GM12878 (cell line): ENCODE measurements at places on chromosomes 7 and 10. TPM values are rescaled to one million over a fixed set of nuclear protein-coding genes. Genes with fewer than 3 reads are reported as not detected.

- H3K36me3 ChIP-seq = no peaks in the 10 kb centered on the region
- no peaks in the 10 kb centered on the region for H3K27me3 ChIP-seq
- no peak overlapping the region for H3K4me3 ChIP-seq
- H3K27ac ChIP-seq = no peak overlapping the region
- H3K4me1 ChIP-seq = no peaks in the 10 kb centered on the region
- no peak for DNase-seq
These were observed 87.8 kb downstream of the ADCY1 start for GRCh38 chr7:45662018-45662417.

DNA sequence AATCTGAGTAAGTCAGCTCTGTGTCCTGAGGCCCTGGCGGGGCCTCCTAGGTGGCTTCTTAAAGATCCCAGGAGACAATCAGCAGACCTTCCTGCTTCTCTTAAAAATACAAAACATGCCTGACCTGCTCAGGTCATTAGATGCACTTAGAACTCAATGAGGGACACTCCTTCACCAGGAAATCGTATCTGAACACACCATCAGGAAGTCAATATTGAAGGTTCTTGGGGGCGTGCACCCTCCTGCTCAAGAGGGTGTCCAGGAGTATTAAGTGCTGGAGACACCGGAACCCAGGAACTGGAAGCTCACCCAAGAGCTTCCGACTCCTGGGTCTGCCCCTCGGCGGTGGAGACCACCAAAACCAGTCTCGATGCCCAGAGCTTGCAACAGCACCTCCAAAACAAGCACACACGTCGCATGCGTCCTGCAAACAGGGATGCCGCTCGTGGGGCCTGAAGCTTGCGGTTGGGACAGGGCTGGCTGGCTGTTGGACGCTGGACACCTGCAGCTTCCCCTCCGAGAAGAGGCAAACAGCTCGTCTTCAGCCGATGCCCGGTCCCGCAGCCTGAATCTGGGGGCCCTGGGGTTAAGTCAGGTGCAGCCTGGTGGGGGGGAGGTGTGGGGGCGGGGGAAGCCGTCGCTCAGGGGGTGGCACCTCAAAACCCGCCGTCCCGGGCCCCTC is 803 bp downstream of the RAPGEF5 start:
- no peaks in the 10 kb centered on the region for H3K27me3 ChIP-seq
- H3K4me3 ChIP-seq = peak overlapping the region; percentile 90
- DNase-seq = no peak
- no peak overlapping the region for H3K27ac ChIP-seq
- H3K36me3 ChIP-seq = no peaks in the 10 kb centered on the region
- H3K4me1 ChIP-seq = peaks cover 9% of the 10 kb centered on the region; the same call in 1 of the 2 replicates

DNA sequence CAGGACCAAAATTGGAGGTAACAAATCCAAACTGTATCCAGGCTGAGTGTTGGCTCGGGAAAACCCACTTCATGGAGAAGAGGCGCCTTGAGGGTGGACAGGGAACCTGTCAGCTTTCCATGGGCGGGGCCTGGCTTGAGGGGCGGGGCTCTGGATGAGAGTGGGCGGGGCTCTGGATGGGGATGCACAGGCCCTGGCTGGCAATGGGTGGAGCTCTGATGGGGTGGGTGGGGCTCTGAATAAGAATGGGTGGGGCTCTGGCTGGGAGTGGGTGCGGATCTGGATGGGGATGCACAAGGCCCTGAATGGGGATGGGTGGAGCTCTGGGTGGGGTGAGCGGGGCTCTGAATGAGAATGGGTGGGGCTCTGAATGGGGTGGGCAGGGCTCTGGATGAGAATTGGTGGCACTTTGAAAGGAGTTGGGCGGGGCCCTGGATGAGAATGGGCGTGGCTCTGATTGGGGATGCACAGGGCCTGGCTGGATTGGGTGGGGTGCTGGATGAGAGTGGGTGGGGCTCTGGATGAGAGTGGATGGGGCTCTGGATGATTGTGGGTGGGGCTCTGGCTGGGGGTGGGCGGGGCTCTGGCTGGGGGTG is 96.6 kb upstream of the NPTX2 start:
- no peaks in the 10 kb centered on the region for H3K36me3 ChIP-seq
- no peaks in the 10 kb centered on the region for H3K4me1 ChIP-seq
- no peak overlapping the region for H3K4me3 ChIP-seq
- no peaks in the 10 kb centered on the region for H3K27me3 ChIP-seq

GRCh38 chr7:37719077-37719476 is 35.5 kb downstream of the GPR141 start:
- H3K36me3 ChIP-seq = no peaks in the 10 kb centered on the region
- H3K27ac ChIP-seq = no peak overlapping the region
- peaks cover 8% of the 10 kb centered on the region for H3K4me1 ChIP-seq
- H3K4me3 ChIP-seq = no peak overlapping the region
- no peaks in the 10 kb centered on the region for H3K27me3 ChIP-seq
- DNase-seq = no peak

DNA sequence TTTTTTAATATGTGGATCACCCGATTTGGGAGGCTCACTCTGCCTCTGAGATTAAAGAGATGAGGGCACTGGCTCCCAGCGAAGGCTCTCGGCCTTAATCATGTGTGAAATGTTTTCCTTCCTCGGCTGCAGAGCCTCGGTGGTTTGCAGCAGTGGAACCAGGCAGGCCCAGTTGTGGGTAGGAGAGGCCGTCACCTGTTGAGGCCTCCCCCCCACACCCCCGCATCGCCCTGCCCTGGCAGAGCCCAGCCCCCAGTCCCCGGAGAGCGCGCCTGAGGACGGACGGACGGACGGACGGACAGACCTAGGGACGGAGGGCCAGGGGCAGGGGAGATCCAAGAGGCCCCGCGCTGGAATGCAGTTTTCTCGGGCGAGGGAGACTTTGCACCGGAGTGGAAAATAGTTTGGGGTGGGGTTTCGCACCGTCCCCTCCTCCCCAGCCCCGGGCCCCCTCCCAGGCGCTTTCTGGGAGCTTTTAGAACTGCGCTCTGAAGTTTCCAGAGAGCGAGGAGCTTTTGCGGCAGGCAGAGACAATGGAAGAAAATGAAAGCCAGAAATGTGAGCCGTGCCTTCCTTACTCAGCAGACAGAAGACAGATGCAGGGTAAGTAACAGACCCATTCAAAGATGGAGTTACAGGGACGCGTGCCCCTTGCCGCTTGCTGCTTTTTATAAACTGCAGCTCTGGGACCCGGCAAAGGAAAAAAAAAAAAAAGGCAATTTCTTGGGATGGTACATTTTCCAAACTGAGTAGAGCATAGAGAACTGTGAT is at the start of gene KIAA1217:
KIAA1217 (plus strand) TSS at position 478 of the 771 bp plus-strand sequence; CDS start at position 534, 56 bp downstream.
- H3K4me3 ChIP-seq = peak within 1 kb of the TSS; percentile 62
- no peak for DNase-seq

- H3K27ac ChIP-seq = no peak overlapping the region
- no peak for DNase-seq
- H3K27me3 ChIP-seq = no peaks in the 10 kb centered on the region
These were observed 30.0 kb downstream of the TACC2 start for GRCh38 chr10:122018951-122019413.

DNA sequence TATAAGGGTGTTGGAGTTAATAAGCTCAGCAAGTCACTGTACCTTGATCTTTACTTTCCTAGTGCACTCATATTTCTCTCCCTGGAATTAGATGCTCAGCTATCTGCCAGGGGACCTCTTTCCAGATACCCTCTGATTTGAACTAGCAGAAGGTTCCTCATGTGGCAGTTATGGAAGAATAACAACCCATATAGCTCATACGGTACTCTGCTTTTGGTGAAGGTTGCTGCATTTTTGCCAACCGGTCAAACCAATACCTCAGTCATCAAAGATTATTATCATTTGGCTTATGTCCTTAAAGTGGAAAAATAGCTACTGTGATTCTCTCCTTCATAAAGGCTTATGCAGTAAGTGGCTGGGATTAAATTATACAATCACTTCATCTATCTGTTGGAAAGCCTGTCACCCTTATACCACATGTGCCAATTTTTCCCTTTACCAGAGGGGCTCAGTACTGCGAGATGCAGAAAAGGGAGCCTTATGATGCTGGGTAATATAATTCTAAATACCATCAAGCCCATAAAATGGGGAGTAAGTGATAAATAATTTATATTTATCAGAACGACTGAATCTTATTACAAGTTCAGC is 43.4 kb upstream of the PTER start:
- H3K4me1 ChIP-seq = no peaks in the 10 kb centered on the region
- DNase-seq = no peak
- no peak overlapping the region for H3K4me3 ChIP-seq

DNA sequence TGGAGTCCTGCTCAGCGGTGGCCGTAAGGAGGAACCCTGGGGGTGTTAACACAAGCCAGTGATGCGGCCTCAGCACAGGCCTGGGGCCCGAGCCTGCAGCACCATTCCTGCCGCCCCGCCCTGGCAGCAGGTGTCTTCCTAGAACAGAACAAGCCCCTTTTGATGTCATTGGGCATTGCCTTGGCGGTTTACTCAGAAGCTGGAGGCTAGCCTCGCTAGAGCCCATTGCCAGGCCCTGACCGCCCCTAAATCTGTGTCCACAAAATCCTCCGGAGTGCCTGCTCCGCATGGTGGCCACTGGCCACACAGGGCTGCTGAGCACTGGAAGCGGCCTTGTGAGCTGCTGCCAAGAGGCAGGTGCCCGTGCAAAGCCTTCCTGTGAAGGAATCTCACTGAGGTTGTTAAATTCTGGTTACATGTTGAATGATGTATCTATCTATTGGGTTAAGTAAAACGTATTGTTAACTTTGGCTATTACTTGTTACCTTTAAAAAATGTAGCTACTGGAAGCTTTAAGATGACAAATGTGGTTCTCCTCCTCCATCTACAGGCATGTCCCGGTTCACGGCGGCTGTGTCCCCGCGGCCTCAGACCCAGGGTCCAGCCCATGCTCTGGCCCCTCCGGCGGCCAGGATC is 1.2 kb upstream of the INPP5A start:
- H3K4me1 ChIP-seq = peaks cover 21% of the 10 kb centered on the region
- no peaks in the 10 kb centered on the region for H3K36me3 ChIP-seq
- no peak for DNase-seq
- H3K27me3 ChIP-seq = no peaks in the 10 kb centered on the region

GRCh38 chr10:88841316-88842111 is 10.1 kb downstream of the ANKRD22 start:
- H3K4me3 ChIP-seq = no peak overlapping the region
- DNase-seq = no peak
- peaks cover 5% of the 10 kb centered on the region; the same call in 1 of the 2 replicates for H3K4me1 ChIP-seq
- H3K36me3 ChIP-seq = no peaks in the 10 kb centered on the region
- no peak overlapping the region for H3K27ac ChIP-seq

DNA sequence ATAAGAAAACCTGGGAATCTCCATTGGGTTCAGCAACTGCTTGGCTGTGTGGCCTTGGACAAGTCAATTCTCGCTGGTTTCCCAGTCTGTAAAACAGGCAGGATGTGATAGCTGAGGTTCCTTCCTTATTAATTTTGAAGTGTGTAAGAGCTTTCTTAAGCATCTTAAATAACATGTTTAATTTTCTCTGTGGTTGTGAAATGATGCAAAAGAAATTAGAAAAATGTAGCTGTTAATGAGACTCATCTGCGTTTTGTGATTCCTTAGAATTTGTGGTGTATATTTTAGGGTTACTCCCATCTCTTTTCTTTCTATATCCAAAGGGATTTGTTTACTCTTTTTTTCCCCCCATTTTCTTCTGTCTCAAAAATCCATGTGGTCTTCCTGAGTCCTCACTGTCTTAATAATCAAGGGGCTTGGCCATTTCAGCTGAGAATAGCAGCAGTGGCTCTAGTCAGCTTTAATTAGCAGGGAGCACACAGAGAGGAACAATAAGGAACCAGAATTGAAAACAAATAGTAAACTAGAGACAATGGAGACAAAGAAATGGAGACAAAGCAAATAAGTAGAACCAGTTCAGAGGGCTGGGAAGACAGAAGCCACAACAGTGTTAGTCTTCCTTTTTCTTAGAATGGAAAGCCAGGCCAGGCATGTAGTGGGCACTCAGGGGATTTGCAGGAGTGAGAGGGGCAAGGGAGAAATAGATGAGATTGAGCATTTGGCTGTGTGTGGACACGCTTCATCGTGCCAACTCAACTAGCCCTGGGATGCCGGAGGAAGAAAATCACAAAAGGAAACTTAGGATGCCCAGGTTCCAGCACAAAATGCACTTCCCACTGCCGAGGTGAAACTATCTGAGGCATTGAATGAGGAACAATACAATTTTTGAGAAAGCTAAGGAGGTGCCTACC is 93.9 kb downstream of the CHN2 start:
- no peak overlapping the region for H3K4me3 ChIP-seq
- no peak overlapping the region for H3K27ac ChIP-seq
- DNase-seq = no peak
- H3K27me3 ChIP-seq = peaks cover 9% of the 10 kb centered on the region; the same call in 1 of the 2 replicates
- peaks cover 13% of the 10 kb centered on the region for H3K4me1 ChIP-seq
- no peaks in the 10 kb centered on the region for H3K36me3 ChIP-seq

The SPDYE5 gene
- not detected in 2 replicates for total RNA-seq

The CCDC7 gene
- 4.0 and 7.3 TPM in 2 replicates for total RNA-seq

The SLC39A12 gene
- 0.64 and 0.67 TPM in 2 replicates for total RNA-seq

The OR2A1 gene
- total RNA-seq = not detected in 2 replicates

The RPEL1 gene
- total RNA-seq = not detected in 2 replicates
